ENCODE measurements at places on chromosomes 11 and 22.
A peak's percentile ranks its signal among the peaks of the same experiment; 100 is the strongest.

DNA sequence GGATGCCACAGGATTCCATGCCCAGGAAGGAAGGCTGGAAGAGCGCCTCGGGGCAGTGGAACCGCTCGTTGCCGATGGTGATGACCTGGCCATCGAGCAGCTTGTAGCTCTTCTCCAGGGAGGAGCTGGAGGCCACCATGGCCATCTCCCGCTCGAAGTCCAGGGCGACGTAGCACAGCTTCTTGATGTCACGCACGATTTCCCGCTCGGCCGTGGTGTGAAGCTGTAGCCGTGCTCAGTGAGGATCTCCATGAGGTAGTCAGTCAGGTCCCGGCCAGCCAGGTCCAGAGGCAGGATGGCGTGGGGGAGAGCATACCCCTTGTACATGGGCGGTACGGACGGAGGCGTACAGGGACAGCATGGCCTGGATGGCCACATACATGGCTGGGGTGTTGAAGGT, 17.9 kb upstream of the EP300 start:
- DNase-seq: no peak

- DNase-seq: no peak
Measured at GRCh38 chr11:73193251-73194033, 24.6 kb upstream of the P2RY2 start.

DNA sequence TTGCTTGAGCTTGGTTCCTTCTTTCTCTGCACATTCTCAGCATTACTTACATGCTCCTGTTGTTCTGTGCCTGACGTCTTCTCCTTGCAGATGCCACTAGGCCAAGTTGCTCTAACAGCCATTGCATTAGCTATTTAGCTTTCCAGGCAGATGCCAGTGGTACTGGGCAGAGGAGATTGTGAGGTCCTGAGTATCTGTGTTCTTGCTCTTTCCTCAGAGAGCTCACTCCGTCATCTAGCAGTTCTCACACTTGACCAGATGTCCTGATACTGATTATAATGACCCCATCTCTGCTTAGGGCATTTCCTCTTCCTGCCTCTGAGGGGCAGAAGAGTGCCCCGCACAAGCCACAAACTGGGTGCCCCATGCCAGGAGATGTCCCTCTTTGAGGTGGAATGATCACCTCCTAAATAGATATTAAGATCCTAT, 30.7 kb downstream of the ARHGAP1 start:
- DNase-seq: no peak

DNA sequence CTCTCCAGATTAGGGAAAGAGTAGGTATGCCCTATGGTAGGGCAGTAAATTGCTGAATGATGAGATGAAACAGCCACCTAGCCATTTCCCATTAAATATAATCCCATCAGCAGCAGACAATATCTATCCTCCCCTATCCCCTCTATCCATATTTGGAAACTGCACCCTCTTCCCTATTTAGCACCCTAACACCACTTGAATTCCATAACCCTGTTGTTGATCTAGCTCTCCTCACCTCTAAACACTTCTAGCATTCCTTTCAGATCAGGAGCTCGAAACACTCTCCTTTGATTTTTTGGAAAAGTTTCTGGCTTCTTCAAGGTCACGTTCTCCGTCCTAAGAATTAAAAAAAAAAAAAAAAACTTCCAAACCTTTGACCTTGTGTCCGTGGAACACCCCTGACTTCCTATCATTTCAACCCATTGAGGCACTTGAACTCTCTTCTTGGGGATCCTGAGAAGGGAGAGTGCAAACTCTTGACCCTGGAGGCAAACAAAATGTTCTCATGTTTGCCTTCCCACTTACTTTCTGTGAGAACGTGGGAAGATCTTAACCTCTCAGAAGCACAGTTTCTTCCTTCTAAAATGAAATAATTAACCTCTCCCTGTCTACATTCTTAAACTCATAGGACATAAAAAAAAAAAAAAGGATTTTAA, 19.0 kb downstream of the TRIM5 start:
- DNase-seq: no peak

DNA sequence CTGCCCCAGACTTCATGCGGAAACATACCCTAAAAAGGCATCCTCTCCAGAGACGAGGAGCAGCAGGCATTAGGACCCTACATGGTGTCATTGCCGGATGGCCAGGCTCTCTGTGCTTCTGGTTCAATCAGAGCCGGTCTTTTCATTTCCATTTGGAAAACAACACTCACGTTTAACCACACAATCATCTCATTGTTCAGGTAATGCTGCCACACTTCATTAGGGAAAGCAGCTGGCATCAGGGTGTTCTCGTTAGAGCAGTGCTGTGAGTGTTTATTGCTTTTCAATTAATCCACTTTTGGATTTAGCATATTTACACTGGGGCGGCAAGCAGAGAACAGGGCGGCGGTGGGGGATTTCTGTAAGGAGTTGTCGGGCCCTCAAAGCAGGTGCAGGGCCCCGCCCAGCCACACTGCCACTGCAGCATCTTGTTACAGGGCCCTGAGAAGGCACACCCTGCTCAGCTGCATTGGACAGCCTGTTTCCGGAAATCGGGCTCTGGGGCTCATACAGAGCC, 338.6 kb downstream of the SHANK2 start:
- no peak for DNase-seq

DNA sequence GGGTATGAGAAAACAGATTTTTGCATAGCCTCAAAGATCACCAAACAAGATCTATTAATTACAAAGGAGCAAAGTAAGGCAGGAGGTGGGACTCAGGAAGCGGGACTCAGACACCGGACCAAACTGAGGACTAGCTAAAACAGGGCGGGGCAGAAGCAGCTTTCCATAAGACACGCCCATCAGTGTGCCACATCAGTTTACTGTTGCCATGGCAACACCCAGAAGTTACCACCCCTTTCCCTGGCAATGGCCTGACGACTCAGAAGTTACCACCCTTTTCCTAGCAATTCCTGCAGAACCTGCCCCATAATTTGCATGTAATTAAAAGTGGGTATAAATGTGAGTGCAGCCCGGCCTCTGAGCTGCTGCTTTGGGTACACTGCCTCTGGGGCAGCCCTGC, 173.9 kb downstream of the SHANK2 start:
- DNase-seq: no peak

DNA sequence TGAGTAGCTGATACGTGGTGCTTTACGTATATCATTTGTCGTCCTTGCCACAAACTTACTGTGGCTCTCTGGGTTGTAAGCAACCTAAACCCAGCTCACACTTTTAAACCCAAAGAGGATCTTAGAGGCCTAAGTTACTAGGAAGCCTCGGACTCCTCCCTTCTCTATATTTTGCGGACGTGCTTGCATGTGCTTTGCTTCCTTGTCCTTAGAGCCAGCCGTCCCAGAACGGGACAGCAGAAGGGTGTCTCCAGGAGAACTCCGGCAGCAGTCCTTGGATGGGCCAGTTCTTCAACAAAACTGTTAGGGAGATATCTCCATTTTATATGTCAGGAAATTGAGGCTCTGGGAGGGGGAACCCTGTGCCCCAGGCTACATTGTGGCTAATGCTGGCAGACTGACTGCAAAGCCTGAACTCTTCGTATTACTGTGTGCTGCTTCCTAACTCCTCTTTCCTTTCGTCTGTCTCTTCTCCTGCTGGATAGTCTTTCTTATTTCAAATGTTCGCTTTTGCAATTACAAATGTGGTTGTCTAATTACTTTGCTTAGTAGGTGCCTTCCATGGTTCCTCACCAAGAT, 33.8 kb downstream of the TNRC6B start:
- no peak for DNase-seq

DNA sequence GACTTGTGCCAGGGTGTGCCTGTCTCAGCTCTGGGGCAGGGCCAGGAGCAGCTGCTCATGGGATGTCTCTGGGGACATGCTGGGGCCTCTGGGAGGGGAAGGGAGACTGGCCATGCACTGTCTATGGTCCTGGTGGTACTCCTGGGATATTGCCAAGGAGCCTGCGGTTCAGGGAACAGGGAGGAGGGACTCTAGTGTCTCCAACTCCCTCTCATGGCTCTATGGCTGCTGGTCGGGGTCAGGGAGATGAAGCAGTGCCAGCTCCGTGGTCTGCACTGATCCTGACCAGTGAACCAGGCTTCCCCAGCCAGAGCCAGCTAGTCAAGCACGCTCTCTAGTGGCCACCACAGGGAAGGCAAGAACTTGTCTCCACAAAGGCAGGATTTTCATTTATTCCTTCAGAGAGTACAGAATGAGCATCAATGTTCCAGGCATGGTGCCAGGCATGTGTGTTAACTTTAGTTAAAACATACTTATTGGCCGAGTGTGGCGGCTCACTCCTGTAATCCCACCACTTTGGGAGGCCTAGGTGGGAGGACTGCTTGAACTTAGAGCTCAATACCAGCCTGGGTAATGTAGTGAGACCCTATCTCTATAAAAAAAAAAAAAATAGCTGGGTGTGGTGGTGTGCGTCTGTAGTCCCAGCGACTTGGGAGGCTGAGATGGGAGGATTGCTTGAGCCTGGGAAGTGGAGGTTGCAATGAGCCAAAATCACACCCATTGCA, 2.5 kb upstream of the BEST1 start:
- peak; percentile 83 for DNase-seq

DNA sequence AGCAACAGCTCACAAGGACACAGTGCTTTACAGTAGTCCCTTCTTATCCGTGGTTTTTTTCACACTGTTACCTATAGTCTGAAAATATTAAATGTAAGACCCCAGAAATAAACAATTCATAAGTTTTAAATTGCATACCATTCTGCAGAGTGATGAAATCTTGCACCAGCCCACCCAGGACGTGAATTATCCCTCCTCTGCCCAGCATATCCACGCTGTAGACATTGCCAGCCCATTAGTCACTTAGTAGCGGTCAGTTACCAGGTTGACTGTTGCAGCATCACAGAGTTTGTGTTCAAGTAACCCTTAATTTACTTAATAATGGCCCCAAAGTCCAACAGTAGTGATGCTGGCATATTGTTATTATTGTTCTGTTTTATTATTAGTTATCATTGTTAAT, 3.6 kb downstream of the CLTCL1 start:
- no peak for DNase-seq

GRCh38 chr11:7918141-7918540, 12.9 kb downstream of the OR10A6 start:
- DNase-seq: no peak

- DNase-seq: no peak
Measured at GRCh38 chr11:2467695-2468055, 22.9 kb downstream of the KCNQ1 start.

DNA sequence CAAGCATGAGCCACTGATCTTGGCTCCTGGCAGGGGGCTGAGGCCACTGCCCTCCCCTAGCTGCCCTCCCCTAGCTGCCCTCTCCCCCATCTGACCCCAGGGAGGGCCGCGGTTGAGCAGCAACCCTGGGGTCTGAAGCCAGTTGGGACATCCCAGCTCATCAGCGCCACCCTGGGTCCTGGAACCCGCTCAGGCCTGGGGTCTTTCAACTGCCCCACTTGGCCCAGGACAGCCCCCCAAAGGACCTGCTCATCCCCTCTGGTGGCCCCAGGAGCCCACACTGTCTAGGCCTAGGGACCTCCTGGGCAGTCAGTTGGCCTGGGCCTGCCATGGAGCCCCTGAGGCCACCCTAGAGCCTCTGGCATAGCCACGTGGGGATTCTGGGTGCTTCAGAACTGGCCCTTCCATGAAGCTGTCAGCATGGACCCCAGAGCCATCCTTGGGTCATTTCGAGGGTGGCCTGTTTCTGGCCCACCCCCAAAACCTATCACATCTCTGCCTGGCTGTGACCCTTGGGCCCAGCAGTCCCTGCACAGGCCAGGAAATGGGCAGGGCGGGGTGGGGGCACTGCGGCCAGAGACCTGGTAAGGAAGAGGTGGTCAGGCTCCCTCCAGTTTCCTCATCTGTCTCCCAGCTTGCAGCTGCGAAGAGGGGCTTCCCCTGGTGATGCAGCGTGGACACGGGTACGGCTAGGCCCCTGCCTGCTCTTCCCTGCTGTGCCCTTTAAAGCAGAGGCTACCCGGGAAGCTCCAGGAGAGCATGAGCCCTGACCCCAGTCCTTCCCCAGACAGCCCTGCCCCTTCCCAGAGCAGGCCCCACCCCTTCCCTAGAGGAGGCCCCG, 37.9 kb downstream of the MUC2 start:
- DNase-seq: no peak

DNA sequence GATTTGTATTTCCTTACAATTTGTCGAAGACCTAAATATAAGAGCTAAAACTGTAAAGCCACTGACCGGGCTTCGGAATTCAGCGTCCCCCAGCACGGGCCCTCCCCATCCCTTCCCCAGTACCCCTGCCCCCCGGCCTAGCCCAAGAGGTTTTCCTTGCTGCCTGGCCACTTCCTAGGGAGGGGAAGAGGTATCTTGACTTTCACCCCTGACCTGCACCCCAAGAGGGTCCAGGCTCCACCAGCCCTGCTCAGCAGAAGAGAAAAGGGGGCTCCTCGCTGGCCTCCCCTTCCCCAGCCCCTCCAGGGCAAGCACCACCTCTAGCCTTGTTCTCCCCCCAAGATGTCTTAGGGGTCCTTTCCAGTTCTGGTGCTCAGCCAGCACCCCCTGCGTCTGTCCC, 26.1 kb upstream of the CARS1 start:
- no peak for DNase-seq

DNA sequence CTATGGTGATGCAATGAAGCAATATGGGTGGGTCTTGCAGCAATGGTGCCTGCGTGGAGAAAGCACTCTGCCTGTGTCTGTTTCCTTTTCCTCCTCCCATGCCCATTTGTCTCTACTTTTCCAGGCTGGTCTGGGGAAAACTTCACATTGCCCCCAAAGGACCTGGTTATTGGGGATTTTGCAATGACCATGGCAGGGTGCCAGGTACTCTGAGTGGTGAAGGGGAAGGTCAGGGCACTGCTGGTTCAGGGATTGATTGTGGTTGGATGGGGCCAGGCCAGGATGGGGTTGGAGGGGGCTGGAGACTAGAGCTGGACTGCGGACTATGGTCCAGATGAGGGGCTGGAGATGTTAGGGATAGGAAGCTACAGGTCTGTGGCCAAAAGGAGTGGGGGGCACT, 92.1 kb downstream of the INSC start:
- no peak for DNase-seq

DNA sequence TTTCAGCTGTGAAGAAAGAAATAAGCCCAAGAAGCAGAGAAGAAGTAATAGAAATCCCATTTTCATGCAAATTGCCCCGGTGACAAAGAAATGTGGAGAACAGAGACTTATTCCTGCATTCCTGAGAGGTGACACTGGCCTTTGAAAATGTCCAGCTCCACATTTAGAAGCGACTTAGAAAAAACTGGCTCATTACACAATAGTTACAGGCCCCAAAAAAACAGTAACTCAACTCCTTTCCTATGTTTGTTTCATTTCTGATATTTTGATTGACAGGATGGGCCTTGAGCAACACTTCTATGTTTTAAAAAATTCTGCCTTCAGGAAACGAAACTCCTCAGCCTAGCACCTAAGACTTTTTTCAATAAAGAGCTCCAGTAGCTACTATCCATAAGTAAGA, 726.9 kb upstream of the TENM4 start:
- no peak for DNase-seq

- DNase-seq: no peak
Measured at GRCh38 chr11:69939551-69940245, 120.5 kb upstream of the FGF3 start.

DNA sequence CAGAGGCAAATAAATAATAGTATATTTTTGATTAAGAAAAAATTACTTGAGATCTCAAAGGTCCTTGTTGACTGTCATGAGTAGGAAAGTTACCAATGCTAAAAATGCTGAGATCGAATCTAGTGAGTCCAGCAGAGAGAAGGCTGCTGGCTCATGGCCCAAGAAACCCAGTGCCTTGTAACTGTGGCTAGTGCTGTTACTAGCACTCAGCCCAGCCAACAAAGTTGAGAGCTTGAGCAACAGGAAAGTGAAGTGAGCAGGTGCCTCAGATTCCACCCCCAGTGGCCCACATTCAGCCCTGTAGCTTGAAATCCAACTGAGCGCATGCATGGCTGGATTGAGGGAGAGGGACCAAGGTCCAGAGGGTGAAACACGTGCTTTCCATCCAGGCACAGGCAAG, 398.2 kb downstream of the SHANK2 start:
- no peak for DNase-seq

- peak; percentile 68 for DNase-seq
Measured at GRCh38 chr11:114166897-114167323, 107.4 kb downstream of the ZBTB16 start.

Data from LoVo (cell line).